ENCODE measurements at places on chromosomes 6 and 20. TPM values are rescaled to one million over a fixed set of nuclear protein-coding genes. Genes with fewer than 3 reads are reported as not detected.

DNA sequence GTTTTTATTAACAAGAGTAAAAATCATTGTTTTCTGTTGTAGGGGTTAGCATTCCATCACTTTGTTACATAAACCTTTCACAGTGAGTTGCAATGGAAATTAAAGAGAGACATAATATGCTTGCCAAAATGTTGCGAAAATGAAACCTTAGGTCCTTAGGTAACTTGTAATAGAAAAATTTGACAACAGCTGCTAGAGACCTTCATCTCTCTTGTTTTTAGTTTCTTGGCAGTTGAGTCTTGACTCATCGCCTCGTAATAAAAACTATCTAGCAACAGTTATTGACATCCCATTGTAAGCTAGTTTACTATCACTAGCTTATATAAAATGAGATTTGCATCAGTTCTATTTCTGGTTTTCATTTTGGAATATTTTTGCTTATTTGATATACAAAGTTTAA, 179.0 kb upstream of the MMS22L start:
- peaks cover 7% of the 10 kb centered on the region for H3K27me3 ChIP-seq
- H3K27ac ChIP-seq: no peak overlapping the region
- H3K4me1 ChIP-seq: no peaks in the 10 kb centered on the region
- no peaks in the 10 kb centered on the region for H3K36me3 ChIP-seq

DNA sequence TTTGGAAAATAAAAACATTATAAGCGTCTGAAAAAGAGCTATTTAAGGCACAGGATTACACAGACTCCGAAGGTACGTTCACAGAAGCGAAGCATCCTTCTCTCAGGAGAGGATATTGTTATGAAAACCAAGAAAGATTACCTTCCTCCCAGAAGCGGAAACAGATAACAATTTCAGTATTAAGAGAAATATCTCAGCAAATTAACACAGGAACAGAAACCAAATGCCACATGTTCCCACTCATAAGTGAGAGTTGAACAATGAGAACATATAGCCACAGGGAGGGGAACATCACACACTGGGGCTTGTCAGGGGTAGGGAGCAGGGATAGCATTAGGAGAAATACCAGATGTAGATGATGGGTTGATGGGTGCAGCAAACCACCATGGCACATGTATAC, 109.7 kb downstream of the CDK19 start:
- DNase-seq: no peak
- no peak overlapping the region for H3K27ac ChIP-seq
- H3K4me3 ChIP-seq: no peak overlapping the region
- H3K4me1 ChIP-seq: no peaks in the 10 kb centered on the region
- no peaks in the 10 kb centered on the region for H3K27me3 ChIP-seq
- no peaks in the 10 kb centered on the region for H3K36me3 ChIP-seq

GRCh38 chr6:139863964-139864363, 489.5 kb upstream of the CITED2 start:
- H3K27me3 ChIP-seq: no peaks in the 10 kb centered on the region
- no peaks in the 10 kb centered on the region for H3K36me3 ChIP-seq
- no peak overlapping the region for H3K27ac ChIP-seq
- DNase-seq: no peak

- H3K36me3 ChIP-seq: no peaks in the 10 kb centered on the region
- no peak overlapping the region for H3K27ac ChIP-seq
- H3K4me1 ChIP-seq: no peaks in the 10 kb centered on the region
- no peaks in the 10 kb centered on the region for H3K27me3 ChIP-seq
- DNase-seq: no peak
- H3K4me3 ChIP-seq: no peak overlapping the region
Measured at GRCh38 chr6:21616005-21616404, 22.5 kb downstream of the SOX4 start.

- no peak overlapping the region for H3K27ac ChIP-seq
- DNase-seq: no peak
- no peak overlapping the region for H3K4me3 ChIP-seq
- H3K36me3 ChIP-seq: no peaks in the 10 kb centered on the region
- H3K27me3 ChIP-seq: peaks cover 19% of the 10 kb centered on the region
Measured at GRCh38 chr20:47125758-47126591, 230.5 kb downstream of the ZMYND8 start.

- no peaks in the 10 kb centered on the region for H3K36me3 ChIP-seq
- no peak overlapping the region for H3K4me3 ChIP-seq
- no peak overlapping the region for H3K27ac ChIP-seq
- H3K4me1 ChIP-seq: no peaks in the 10 kb centered on the region
- no peak for DNase-seq
Measured at GRCh38 chr20:58054780-58055373, 173.6 kb downstream of the ANKRD60 start.

- no peak overlapping the region for H3K27ac ChIP-seq
- peaks cover 16% of the 10 kb centered on the region for H3K4me1 ChIP-seq
- H3K36me3 ChIP-seq: no peaks in the 10 kb centered on the region
- H3K4me3 ChIP-seq: no peak overlapping the region
- no peak for DNase-seq
Measured at GRCh38 chr6:122792766-122793165, 3.7 kb downstream of the SMPDL3A start.

GRCh38 chr6:128659878-128660622, 139.7 kb upstream of the PTPRK start:
- H3K27ac ChIP-seq: peak overlapping the region; percentile 9
- DNase-seq: no peak
- peaks cover 37% of the 10 kb centered on the region for H3K4me1 ChIP-seq
- peaks cover 12% of the 10 kb centered on the region for H3K27me3 ChIP-seq
- no peaks in the 10 kb centered on the region for H3K36me3 ChIP-seq

- H3K4me1 ChIP-seq: no peaks in the 10 kb centered on the region
- no peak for DNase-seq
- H3K36me3 ChIP-seq: peaks cover 2% of the 10 kb centered on the region
- H3K27ac ChIP-seq: no peak overlapping the region
Measured at GRCh38 chr20:18388860-18389259, 78.0 kb downstream of the DZANK1 start.

GRCh38 chr6:32060966-32061655, 22.9 kb downstream of the CYP21A2 start:
- H3K36me3 ChIP-seq: no peaks in the 10 kb centered on the region
- no peaks in the 10 kb centered on the region for H3K4me1 ChIP-seq
- H3K27ac ChIP-seq: no peak overlapping the region
- DNase-seq: no peak
- H3K27me3 ChIP-seq: no peaks in the 10 kb centered on the region

DNA sequence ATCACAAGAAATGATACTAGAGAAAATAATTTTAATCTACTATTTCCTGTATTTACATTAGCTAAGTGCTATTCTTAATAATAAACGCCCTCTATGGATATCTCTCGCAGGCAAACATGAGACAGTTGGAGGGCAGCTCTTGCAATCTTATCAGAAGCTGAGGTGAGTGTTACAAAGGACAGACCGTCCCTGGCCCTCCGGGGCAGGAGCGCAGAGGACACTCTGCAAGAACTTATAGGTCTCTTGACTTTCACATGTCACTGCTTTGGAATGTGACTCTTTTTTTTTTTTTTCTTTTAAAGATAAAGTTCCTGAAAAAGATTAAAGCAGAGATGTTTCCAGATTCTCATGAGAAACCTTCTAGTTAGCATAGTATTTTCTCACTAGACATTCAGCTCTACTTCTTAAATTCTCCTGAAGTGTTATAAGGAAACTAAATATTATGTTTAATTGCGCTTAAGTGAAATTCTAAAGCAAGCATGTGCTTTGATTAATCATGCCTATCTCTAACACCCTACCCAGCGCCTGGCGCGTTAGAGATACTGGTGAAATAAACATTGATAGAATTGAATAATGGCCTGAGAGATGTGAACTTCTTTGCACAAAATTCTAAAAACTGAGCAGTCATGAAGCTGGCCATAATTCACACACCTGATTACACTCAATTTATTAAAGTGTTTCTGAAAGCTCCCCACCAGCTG, 57.4 kb downstream of the SYTL3 start:
- no peak overlapping the region for H3K27ac ChIP-seq
- peaks cover 13% of the 10 kb centered on the region for H3K4me1 ChIP-seq
- no peak overlapping the region for H3K4me3 ChIP-seq

- peaks cover 16% of the 10 kb centered on the region for H3K27me3 ChIP-seq
- H3K36me3 ChIP-seq: no peaks in the 10 kb centered on the region
- DNase-seq: peak; percentile 34
- peaks cover 2% of the 10 kb centered on the region for H3K4me1 ChIP-seq
Measured at GRCh38 chr6:35181933-35182612, 31.7 kb upstream of the SCUBE3 start.

DNA sequence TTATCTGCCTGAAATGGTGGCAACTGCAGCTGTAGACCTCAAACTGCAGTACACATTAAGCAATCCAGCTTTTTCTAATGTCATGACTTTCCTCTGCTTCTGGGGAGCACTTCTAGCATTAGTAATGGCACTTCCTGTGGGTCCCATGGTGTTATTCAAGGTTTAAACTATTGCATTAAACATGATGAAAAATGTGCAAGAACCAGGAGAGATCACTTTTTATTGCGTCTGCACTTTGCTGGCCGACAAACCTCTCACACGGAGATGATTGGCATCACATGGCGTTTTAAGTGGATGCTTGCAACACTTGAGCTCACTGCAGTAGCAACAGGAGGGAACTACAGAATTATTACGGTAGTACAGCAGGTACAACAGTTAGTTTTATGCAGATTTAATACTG, 148.4 kb downstream of the HIVEP2 start:
- H3K27ac ChIP-seq: no peak overlapping the region
- no peak overlapping the region for H3K4me3 ChIP-seq
- H3K4me1 ChIP-seq: peaks cover 78% of the 10 kb centered on the region
- H3K27me3 ChIP-seq: no peaks in the 10 kb centered on the region
- no peak for DNase-seq
- H3K36me3 ChIP-seq: peaks cover 26% of the 10 kb centered on the region

DNA sequence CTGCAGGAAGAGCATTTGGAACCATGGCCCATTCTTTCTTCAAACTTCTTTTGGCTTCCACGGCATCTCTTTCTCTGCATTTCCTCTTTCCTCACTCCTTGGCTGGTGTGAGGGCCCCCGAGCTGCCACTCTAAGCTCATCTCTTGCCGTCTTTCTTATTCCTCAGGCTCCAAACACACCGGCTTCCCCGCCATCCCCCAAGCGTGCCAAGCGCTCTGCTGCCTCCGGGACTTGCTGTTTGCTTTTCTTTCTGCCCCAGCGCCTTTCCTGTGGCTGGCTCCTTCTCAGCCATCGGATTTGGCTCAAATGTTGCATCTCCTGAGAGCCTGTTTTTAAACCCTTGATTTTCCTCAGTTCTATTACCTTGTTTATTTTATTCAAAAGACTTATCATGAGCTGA, 172.7 kb downstream of the PACRG start:
- no peak overlapping the region for H3K27ac ChIP-seq
- no peak overlapping the region for H3K4me3 ChIP-seq
- no peak for DNase-seq
- H3K36me3 ChIP-seq: no peaks in the 10 kb centered on the region
- no peaks in the 10 kb centered on the region for H3K27me3 ChIP-seq

DNA sequence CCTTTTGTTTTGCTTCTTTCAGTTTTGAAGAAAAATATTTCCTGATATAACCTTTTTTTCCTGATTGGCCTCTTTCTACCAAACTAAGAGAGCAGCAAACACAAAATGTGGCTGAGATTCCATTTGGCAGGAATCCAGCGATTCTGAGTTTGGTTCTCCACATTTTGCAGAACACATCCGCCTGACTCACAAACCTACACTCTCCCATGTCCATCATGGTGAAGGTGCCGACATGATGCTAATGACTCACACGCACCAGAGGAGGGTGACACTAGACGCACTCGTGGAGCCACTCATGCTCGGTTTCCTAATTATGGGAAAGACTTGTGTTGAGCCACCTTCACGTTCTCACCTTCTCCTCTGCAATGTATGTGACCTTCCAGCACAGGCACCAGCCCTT, 45.9 kb upstream of the DUSP22 start:
- H3K4me3 ChIP-seq: no peak overlapping the region
- peaks cover 2% of the 10 kb centered on the region for H3K27me3 ChIP-seq
- no peak overlapping the region for H3K27ac ChIP-seq
- no peaks in the 10 kb centered on the region for H3K36me3 ChIP-seq

The SFTA2 gene
- total RNA-seq: not detected

The C6orf118 gene
- total RNA-seq: not detected

The PSORS1C1 gene
- 0.18 TPM for total RNA-seq

The TFAP2A gene
- 0.26 TPM for total RNA-seq

The RBBP8NL gene
- not detected for total RNA-seq
